ENCODE measurements at places on chromosomes 1 and 21.

GRCh38 chr1:52862666-52863458 lies 20.3 kb downstream of the ZYG11A start:
- no peak for DNase-seq

- no peak for DNase-seq
Observed at GRCh38 chr1:58290685-58291372, 255.7 kb downstream of the OMA1 start.

DNA sequence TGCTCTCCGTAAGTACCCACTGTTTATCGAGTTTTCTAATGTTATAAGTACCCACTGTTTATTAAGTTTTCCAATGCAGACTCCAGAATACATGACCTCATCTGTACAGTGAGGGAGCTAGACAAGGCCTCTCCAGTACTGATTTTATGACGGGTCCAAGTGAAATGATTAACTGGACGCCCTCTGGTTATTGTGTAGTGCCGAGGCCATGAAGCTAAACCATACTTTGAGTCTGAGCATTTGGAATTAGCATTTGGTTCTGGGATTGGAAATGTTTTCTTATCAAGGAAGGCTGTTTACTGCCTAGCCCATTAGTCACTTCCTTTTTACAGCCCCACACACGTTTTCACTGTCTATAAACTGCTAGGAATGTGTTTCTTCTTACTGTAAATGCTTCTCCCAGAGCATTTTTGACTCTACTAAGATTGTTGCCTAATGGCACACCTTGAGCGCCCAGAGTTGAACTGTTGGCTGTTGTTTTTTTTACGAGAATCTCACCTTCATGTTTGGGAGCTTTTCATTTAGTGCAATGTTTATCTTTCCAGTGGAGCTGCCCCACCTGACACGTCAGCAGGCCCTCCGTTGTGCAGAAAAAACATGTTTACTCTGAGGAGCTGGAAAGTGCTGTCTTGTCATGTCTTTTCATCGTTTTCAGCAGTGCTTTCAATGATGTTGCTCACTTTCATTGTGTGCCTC lies 26.9 kb downstream of the SPATA46 start:
- no peak for DNase-seq

GRCh38 chr1:100778748-100779147 lies 59.2 kb downstream of the VCAM1 start:
- DNase-seq = no peak

DNA sequence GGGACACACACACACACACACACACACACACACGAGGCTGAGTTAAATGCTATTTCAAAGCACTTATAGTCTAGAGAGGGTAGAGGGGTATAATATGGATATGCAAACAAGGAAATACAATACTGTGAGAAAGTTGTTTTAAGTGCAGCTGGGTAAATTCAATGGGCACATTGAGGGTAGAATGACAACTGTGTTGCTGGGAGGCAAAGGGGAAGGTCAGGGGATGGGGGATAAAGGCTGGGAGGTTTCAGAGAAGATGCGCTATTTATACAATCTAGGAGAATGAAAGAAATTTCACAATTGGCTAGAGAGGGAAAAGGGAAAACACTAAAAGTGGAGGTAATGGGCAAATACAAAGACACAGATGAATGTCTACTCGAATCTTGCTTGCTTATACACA lies 19.4 kb downstream of the EXTL2 start:
- DNase-seq = no peak

DNA sequence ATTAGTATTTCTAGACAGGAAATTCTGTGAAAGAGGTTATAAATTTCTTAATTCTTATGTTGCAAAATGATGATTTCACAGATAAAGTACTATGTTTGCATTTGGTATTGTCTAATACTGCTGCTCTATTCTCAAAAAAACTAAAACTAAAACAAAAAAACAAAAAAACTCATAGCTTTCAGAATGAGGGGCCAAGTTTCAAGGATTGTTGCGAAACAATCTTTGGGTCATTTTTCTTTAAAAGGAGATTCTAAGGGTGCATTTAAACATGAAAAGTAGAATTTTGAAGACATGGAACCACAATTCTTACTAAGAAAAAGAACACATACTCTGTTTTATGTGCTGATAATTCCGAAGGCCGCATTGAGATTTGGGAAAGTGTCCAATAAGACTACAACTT lies 645.1 kb downstream of the ADGRL2 start:
- DNase-seq = no peak

DNA sequence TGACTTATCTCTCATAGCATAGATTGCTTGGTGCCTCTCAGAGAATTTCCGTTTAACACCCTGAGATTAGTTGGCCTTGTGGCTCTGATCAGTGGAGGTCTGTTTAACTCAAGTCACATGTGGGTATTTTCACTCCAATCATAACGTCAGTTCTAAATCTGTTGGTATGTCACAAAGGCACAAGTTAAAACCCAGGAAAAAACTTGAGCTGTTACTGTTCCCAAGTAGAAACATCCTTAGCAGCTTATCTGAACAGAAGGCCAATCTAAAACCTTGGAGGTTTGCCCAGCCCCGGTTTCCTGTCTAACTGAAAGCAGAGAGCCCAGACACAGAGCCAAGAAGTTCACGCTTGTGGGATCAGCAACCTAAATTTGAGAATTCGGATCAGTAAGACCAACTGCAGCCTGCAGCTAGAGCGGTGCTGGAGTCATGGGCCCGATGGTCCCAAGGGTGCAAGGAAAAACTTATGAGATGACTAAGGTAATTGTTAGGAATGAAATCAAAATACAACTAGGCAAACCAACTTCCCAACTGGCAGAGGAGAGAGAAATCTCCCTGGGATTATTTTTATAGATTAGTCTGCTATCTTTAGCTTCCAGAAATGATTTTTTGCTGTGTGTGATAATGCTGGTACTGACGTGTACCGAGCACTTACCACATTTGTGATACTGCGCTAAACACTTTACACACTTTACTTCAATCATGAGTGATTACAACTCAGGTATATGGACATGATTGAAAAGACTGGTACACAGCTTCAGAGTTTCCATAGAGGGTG lies 90.2 kb upstream of the C1orf21 start:
- DNase-seq = no peak

DNA sequence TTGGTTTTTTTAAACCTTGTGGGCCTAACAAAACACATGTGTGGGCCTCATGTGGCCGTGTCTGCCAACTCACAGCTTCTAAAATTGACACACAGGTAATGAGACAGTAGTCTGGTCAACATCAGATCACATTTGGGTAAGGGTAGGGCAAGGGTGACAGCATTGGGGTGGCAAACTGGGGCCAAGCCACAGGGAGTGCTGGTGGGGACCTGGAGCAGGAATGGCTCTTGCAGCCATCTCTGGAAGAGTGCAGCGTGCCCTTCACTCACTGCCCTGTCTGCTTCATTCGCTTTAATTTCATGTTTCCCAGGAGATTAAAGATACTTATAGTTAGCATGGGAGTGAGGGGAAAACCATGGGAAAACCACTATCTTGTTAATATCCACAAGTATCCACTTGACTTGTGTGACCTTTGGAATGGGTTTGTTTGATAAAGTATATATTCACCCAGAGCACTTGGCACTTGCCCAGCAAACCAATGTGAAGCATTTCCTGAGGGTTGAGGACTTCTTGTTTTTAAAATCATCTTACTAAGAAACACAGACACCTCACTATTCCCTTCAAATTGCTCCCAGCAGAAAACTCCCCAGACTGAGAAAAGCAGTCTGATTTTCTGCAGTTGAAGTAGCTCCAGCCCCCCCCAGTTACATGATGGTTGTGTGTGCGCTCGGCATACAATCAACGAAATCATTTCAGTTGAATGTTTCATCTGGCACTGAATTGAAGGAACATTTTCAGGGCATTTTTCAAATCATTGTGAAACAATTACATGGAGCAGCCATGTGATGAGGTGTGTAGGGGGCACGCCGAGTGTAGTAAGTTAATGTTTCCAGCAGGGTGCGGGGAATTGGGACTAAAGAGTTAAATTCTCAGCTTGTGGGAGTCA lies 175.7 kb downstream of the VPS13D start:
- DNase-seq = no peak

- no peak for DNase-seq
Observed at GRCh38 chr21:35850542-35851103, 209.7 kb downstream of the SETD4 start.

DNA sequence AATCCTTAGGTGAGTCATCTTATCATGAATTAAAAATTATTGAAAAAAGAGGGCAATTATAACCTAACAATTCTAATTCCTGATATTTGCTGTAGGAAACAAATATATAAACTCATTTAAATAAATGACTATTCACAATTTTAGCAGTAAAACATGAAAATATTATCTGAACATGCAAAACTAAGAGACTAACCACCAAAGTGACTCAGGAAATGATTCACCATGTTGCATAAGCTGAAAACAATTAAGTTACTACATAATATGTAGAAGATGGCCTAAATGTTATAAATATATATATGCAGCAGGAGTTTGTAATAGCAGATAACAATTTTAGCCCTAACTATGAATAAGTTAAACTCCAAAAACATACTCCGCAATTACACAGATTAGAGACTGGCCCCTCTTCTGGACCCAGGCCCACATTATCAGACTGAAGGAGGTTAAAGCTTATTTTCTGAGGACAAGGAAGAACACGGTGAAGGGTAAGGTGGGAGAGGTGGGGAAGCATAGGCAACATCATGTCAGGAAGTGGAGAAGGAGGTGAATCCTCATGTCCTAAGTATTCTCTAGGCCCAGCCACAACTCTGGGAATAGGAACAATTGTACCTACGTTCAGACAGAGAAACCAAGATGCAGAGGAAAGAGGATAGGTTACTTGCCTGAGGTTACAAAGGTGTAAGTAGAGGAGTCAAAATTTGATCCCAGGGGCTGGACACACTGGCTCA lies 15.6 kb upstream of the AIM2 start:
- no peak for DNase-seq

GRCh38 chr21:41317458-41317857 lies 857 bp downstream of the FAM3B start:
- no peak for DNase-seq

GRCh38 chr1:220113136-220113695 lies 19.3 kb downstream of the IARS2 start:
- DNase-seq = no peak

GRCh38 chr1:50667272-50667671 lies 244.0 kb upstream of the DMRTA2 start:
- no peak for DNase-seq

DNA sequence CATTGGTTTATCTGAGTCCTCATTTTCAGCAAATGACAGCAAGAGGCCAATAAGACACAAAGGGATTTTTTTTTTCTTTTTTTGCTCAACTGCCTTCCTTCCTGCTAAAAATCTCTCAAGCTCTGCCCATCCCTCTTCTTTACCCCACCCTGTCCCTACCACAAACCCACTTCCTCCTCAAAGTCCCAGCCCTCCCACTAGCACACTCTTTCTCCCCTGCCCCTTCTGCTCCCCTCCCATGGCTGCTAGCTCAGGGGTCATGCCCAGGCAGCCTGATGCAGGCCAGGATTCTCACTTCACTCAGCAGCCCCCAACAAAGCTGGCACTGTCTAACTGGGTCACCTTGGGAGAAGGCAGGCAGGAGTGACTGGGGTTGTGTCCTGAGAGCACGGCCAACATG lies 28.8 kb upstream of the PPP2R5A start:
- peak; percentile 37 for DNase-seq

DNA sequence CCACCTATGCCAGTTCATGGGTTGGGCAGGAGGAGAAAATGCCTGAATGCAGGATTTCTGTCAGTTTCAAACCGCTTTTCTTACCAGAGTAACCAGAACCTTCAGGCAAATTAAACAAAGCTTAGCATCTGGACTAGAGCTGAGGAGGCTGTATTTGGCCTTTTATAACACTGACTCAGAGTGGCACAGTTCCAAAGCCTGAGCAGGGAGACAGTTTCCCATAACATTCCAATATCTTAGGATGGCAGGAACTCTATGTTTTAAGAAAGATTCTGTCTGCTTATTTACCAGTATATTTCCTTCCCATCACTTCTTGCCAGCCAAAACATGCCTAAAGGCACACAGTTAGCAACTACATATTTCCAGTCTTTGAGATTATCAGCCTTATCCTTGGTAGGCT lies 46.8 kb downstream of the UBR4 start:
- DNase-seq = no peak

DNA sequence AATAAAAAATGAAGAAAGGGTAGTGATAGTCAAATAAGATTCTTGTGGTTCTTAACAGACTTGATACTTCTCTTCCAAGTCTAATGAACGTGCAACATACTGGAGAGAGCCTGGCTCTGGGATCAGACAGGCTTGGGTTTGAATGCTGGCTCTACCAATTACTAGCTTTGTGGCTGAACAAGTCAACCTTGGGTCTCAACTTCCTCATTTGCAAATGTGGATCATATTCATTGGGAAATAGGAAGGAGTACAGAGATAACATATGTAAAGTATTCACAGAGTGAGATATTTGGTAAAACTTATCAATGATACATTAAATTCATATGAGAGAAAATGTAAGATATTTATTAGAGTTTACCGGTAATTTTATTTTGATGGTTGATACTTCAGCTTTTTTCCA lies 2.0 kb downstream of the EDEM3 start:
- no peak for DNase-seq

DNA sequence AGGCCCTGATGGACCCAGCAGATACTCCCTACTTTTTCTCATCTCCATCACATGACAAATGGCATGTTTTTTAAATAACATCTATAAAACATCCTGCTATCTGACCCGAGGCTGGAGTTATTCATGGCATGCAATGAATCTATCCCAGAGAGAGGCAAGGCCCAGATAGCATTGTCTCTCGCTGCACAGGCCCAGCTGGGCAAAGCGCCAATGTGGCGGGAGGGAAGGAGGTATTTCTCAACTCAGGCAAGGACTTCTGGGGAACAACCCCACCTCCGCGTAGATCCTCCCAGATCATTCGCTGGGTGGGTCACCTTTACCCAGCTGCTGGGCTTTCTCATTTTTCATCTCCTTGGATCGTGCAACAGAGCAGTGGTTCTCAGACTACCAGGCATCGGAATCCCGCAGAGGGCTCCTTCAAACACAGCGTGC lies 59.8 kb downstream of the ERG start:
- DNase-seq = no peak

DNA sequence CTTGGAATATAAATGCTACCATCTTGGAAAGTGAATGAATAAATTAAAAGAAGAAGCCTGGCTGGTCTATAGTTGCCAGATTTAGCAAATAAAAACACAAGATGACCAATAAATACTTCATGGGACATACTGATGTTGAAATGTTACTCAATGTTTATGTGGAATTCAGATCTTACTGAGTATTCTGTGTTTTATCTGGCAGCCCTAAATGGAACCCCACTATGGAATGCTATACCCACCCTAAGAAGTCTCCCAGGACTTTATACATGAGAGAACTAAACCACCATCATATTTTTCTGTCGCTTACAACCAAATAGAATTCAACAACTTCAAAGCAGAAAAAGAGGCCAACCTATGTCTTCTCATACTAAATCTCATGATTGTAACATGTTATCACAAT lies 177.6 kb upstream of the HMCN1 start:
- DNase-seq = no peak

GRCh38 chr1:239276051-239276450 lies 110.3 kb upstream of the CHRM3 start:
- DNase-seq = no peak

DNA sequence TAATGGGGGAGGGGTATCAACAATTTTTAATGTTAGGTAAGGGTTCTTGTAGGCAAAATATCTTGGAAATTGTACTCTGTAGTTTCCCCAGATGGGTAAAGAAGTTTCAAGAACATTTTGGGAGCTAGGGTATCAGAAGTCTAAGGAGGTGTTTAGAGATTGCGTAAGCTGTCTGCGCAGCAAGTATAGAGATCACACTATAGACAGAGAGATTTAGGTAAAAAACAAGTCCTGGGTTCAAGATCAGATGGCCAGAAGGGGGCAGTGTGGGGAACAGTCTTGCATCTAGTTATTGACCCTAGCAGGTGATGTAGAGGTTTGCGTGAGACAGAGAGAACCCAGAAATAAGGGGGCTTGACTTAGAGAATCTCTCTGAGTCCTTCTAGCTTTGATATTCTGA lies 80.8 kb downstream of the S1PR1 start:
- peak; percentile 30 for DNase-seq
